Fibroblast of upper back skin (primary cell): ENCODE measurements at places on chromosomes 11 and 22.

GRCh38 chr11:110478410-110478809, 48.7 kb downstream of the FDX1 start:
- no peak for DNase-seq

DNA sequence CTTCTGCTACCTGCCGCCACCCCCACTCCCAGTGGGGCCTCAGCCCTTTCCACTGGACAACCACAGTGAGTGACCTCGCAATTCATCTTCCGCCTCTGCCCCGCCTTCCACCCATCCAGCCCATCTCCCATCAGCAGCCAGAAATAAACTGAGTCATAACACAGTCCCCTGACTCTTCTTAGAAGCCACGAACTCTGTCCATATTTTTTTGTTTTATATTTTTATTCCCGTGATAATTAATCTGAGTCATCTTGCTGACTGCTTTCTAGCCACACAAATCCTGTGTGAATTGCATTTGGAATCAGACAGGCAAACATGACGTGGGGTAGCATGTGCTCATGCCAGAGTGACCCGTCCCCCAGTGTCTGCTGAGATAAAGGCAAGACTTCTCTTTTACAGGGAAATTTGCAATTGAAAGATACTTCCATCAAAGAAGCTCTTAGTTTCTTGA, 7.0 kb downstream of the FADD start:
- peak; percentile 73 for DNase-seq

DNA sequence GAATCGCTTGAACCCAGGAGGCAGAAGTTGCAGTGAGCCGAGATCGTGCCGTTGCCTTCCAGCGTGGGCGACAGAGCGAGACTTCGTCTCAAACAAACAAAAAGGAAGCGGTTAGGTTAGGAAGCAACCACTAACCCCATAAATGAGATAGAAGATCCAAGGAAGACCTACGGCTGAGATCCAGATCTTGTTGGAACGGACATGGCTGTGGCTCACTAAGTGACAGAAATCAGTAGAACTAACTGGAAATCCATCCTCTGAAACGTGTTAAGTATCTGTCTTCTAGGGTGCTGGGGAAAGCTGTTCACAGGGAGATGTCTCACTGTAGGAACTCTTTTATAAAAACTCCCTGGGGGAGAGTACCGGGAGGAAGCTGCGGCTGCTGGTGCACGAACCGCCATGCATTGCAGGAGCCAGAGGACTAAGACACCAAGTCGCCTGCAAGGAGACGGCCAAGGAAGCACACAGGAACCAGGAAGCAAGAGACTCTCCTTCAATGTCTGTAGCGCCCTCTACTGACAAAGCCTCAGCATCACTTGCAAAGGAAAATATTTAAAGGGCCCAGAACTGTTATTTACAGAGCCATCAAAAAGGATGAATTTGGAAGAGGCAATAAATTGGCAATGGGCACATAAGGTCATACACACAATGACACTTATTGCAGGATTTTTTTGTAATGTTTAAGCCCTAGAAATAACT, 16.9 kb upstream of the SPTY2D1 start:
- DNase-seq: peak; percentile 68

- no peak for DNase-seq
These were observed 189.5 kb downstream of the DDX10 start for GRCh38 chr11:108854346-108854745.

GRCh38 chr22:37498289-37498909, 12.2 kb upstream of the MFNG start:
- no peak for DNase-seq

- no peak for DNase-seq
These were observed at the start of gene IGLL1 for GRCh38 chr22:23579870-23580575. Gene IGLL1 (minus strand): TSS chr22:23580290. CDS start chr22:23580190, 100 bp downstream.

- DNase-seq: no peak
These were observed 592.0 kb downstream of the SOX6 start for GRCh38 chr11:15764326-15764725.

GRCh38 chr11:122895563-122895962, 13.0 kb downstream of the JHY start:
- DNase-seq: no peak

- no peak for DNase-seq
These were observed 45.0 kb downstream of the FBLN1 start for GRCh38 chr22:45547731-45548130.

DNA sequence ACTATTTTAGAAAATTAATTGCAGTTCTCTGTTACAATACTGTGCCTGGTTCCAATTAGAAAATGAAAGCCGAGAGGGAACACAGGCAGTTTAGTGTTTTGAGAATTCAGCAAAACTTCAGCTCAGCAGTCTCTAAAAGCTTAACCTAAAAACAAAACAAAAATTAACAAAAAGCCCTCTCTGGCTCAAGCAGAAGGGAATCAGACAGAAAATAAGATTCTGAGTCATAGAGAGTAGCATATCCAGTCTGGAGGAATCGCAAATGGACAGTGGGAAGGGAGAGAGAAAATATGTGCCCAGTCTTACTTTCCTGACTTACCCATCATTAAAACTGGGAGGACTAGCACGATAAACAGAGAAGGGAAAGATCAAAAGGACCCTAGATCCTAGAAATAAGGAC, 38.1 kb upstream of the CHRM4 start:
- no peak for DNase-seq

DNA sequence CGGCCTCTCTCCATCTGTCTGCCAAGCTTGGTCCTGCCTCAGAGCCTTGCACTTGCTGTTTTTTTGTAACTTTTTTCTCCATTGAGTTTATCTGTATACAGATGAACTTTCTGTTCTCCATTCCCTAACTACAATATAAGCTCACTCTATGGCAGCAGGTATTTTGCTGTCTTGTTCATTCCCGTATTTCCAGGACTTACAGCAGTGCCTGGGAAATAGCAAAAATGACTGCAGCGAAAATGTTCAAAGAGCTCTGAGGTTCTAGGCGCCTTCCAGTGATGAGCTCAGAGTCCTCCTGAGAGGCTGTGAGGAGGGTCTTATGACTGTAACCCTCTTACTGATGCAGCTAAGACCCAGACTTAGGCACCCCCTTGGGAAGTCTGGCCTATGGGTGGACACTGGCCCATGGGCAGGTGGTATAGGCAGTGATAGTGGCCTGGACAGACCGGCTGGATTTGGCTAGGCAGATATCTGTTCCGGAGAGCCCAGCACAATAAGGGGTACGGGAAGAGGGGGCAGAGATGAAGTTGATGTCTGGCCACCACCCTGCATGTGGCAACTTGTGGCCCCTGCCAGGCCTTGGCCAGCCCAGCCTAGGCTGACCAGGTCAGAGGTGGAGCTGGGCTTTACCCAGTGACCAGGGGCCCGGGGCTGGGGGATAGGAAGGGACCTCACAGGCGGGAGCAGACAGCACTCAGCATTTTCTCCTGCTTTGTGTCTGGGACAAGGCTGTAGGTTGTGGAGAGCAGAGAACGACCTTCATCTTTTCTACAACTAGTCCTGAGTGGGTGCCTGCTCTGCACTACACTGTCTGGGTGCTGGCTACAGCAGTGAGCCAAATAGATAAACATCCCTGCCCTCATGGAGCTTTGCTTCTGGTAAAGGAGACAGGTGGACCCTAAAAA, 4.6 kb downstream of the ATF4 start:
- no peak for DNase-seq

DNA sequence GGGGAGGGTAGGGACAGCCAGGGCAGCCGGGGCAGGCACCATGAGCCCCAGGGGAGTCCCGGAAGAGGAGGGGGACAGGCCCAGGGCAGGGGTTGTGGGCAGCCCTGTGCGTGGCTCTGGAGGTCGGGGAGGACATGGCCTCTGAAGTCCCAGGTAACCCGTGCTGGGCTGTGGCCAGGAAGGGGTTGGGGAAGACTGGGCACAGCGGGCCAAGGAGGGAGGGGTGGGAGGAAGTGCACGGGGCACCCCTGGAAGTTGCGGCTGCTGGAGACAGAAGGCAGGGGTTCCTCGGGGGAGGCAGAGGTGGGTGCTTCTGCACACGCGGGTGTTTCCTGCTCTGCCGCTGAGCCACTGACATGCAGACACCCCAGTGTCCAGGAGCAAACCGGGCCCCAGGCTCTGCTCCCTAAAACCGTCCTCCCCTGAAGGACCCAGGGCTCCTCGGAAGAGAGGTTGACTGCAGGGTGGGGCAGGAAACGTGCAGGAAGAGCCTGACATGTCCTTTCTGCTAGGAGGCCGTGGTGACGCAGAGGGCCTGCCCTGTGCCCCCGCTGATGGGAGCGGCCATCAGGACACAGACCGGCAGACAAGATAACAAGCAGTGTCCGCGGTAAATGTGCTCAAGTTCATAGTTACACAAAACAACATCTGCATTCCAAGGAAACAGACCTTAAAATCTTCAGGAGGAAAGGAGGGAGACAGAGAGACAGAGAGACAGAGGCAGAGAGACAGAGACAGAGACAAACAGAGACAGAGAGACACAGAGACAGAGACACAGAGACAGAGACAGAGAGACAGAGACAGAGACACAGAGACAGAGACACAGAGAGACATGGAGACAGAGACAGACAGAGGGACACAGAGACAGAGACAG, 5.7 kb downstream of the TNNI2 start:
- DNase-seq: no peak

GRCh38 chr11:122486793-122487495, 168.6 kb upstream of the UBASH3B start:
- DNase-seq: no peak

- no peak for DNase-seq
These were observed 129.2 kb downstream of the CACNA1I start for GRCh38 chr22:39699631-39700360.

GRCh38 chr11:2271077-2271326, 614 bp upstream of the ASCL2 start:
- DNase-seq: no peak

GRCh38 chr11:11985016-11985715, 23.3 kb downstream of the DKK3 start:
- DNase-seq: peak; percentile 86

GRCh38 chr11:77661670-77662069, 24.1 kb upstream of the CLNS1A start:
- no peak for DNase-seq

DNA sequence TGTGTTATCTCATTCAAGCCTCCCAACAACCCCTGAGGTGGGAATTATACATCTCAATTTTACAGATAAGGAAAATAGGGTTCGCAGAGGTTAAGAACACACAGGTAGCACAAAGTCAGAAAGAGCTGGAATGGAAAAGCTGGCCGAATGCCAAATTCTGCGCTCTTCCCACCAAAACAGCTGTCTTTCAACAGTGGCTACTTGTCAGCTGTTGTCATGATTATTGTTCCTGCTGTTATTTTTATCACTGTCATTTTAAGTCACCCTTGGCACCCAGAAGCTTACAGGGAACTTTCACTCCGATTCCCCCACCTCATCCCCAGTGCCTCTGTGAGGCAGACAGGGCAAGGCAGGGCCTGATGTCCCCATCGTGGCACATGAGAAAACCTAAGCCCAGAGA, 74.5 kb upstream of the CSNK2A3 start:
- no peak for DNase-seq

DNA sequence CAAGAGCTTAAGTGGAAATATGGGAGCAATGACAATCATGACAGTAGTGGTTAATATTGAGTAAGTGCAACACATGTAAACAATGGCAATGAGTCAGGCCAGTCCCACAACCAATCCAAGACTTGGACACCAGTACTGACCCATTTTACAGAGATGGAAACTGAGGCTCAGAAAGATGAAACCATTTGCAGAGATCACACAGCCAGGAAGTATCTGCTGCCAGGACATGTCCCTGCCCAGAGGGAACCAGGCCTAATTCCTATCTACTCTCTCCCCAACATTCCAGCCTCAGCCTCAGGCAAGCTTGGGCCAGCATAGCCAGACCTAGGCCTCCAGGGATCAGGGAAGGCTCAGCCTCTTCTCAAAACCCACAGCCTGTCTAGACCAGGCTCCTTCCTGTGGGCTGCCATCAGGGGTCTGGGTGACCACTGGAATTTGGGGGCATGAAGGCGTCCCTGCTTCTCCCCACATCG, 395.1 kb downstream of the MN1 start:
- DNase-seq: no peak

- DNase-seq: peak; percentile 73
These were observed 156.3 kb downstream of the FAT3 start for GRCh38 chr11:92380882-92381281.
